ENCODE measurements at places on chromosomes 1 and 21.

DNA sequence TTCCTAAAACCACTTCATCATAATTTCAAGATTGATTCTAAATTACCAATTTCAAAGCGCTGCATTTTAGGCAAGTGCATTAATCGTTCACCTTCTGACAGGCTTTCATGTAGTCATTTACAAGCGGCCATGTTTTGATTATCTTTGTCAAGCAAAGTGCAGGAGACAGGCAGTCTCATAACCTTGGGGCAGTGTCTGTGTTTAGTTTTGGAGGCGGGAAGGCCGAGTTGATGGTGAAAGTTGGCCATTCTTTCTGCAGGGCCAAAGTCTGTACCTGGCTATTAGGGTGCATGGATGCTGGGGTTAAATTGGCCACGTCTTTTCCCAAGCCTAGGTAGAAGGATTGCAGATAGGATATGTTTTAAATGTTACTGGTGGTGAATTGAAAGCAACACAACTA, 2.9 kb downstream of the AGPAT3 start:
- DNase-seq, result no peak

DNA sequence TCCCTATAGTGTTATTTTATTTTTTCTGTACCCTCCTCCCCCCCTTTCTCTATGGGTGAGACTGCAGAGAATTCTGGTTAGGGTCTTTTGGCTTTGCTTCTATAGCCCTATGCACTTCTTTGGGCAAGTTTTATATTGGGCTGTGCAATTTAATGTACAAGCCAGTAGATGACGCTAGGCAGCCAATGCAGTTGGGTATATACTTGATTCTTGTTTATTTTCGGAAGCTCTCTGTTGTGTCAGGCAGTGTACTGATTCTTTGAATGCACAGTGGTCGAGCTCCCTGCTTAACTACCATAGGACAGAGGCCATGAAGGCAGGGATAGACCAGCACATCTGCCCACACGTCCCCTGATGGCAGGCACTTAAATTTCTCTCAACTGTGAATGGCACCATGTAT, 34.1 kb upstream of the GPR52 start:
- DNase-seq, result no peak

DNA sequence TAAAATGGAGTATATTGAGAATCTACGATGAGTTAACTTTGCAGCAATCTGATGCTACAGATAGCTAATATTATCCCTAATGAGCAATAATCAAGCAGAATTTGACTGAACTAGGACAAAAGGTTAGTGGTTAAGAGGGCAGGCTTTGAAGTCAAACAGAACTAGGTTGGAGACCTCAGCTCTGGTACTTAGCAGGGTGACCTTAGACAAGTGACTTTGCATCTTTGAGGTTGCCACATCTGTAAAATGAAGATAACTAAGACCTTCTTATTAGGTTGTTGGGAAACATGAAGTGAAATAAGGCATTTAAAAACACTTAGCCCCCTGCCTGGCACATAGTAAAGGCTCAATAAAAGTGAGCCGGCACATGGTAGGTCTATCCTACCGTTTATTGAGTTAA, 4.3 kb upstream of the FUCA1 start:
- no peak for DNase-seq

DNA sequence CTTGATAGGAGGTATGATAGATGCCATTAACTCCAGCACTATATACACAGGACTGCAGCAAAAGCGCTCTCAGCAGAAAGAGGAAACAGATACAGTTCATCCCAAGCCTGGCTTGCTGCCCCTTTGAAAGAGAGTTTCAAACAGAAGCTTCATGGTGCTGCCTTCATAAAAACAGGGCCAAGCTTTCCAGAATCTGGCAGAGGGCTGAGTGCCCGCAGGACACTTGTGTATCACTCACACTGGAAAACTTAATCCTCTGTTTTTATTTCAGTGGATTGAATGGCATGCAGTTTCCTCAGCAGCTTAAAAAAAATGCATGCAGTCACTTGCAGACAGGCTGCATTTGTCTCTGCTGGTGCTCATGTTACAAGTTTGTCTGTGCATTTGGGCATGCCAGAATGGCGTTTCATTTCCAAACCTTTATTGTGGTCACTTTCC, 40.4 kb downstream of the KCNJ15 start:
- DNase-seq, result no peak

DNA sequence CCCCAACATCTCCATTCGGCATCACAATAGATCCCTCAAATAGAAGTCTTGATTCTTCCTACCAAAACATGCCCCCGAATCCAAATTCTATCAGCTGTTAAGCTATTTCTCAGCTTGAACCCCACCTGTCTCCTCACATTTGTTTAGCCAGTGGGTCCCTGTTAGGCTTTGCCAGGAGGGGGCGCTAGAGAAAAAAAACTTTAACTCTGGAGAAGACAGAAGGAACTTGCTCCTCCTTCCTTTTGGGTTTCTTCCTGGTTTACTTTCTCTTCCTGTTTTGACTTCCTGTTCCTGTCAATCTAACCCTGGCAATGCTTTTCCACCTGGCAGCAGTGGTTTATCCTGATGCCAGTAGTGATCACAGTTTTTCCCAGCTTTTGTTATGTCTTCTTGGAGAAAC, 95.6 kb upstream of the KCNK1 start:
- DNase-seq, result no peak

DNA sequence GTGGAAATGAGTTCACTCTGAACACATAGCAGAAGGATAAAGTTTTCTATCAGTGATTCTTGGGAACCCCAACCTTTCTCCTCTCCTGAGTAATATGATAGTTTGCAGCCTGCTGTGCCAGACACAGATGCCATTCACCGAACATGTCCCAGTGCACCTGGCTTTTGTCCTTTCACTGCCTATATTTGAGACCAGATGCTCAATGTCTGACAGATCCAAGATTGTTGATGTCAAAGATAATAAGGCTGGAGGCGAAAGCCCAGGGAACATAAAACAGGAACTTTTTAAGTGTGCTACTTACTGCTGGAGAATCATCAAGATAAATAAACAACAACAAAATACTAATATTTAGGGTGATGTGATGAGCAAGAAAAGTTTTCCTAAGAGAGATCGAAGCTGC, 139.3 kb downstream of the TIAM1 start:
- DNase-seq, result no peak

GRCh38 chr1:5385096-5385799, 607.0 kb downstream of the NPHP4 start:
- DNase-seq, result no peak

GRCh38 chr1:5001466-5001865, 347.1 kb downstream of the AJAP1 start:
- DNase-seq, result no peak
